Stimulated activated CD4-positive, alpha-beta T cell treated with anti-CD3 and anti-CD28 coated beads, Interleukin-1b, Interleukin-23, amount 100 ng/mL, for 24 hours (primary cell): ENCODE measurements at places on chromosomes 11 and 22.

- DNase-seq: no peak
Measured at GRCh38 chr11:28584992-28585391, 476.8 kb downstream of the METTL15 start.

- DNase-seq: no peak
Measured at GRCh38 chr11:67675058-67675747, 780 bp upstream of the ALDH3B2 start.

- no peak for DNase-seq
Measured at GRCh38 chr11:91800208-91800914, 424.3 kb upstream of the FAT3 start.

GRCh38 chr22:29670626-29671025 lies 49.2 kb upstream of the CABP7 start:
- DNase-seq: no peak

DNA sequence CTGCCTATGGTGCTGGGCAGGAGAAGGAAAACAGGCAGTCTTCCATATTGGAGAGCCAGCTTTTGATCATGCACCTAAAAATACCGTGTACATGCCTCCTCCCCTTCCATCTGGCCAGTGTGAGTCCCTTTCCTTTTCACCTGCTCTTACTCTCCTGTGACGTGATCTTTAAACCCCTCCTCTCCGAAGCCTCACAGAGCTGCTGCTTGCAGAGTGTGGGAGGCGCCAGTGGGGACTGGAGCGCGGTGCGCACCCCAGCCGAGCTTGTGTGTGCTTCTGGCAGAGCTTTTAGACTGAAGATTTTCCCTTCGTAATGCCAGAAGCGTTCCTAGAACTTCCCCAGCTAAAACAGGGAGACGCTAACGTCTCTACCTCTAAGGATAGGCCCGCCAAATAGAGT lies 29.8 kb downstream of the MUC6 start:
- DNase-seq: no peak

DNA sequence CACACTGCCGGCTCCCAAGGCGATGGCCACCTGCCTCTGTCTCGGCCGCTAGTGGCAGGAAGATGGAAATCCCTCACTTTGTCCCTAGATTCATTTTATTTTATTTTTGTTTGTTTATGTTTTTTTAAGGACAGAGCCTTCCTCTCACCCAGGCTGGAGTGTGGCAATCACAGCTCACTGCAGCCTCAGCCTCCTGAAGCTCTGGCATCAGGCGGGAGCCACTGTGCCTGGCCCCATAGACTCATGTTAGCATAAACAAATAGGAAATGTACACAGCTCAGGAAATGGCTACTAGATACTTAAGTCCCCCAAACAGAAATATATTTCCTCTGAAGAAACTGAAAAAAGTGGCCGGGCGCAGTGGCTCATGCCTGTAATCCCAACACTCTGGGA lies 3.5 kb downstream of the TMEM80 start:
- DNase-seq: no peak

- DNase-seq: no peak
Measured at GRCh38 chr22:35159343-35159742, 93.4 kb downstream of the ISX start.

DNA sequence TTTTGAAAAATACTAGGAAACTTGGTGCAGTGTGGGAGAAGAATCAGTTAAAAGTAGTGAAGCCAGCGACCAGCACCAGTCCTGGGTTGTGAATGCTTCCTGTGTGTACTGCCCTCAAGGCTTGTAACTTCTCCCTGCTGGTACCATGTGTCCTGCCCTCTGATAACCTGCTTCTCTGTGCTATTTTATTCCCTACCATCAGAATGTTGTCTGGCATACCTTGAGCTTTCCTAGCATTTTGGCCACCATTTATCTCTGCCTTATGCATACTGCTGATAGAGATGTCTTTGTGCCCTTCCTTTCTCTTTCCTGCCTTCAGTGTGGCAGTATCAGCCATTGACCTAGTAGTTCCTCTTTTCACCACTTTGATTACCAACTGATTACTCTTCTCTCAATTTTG lies 2.0 kb downstream of the GTF2H1 start:
- no peak for DNase-seq

DNA sequence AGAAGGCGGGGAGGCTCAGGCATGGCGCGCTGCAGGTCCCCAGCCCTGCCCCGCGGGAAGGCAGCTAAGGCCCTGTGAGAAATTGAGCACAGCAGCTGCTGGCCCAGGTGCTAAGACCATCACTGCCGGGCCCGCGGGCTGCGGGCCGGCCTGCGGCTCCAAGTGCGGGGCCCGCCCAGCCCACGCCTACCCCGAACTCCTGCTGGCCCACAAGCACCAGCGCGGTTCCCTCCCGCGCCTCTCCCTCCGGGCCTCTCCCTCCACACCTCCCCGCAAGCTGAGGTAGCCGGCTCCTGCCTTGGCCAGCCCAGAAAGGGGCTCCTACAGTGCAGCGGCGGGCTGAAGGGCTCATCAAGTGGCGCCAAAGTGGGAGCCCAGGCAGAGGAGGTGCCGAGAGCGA lies 4.6 kb upstream of the RDX start:
- DNase-seq: no peak

GRCh38 chr11:41245704-41246398 lies 213.6 kb downstream of the LRRC4C start:
- DNase-seq: no peak

DNA sequence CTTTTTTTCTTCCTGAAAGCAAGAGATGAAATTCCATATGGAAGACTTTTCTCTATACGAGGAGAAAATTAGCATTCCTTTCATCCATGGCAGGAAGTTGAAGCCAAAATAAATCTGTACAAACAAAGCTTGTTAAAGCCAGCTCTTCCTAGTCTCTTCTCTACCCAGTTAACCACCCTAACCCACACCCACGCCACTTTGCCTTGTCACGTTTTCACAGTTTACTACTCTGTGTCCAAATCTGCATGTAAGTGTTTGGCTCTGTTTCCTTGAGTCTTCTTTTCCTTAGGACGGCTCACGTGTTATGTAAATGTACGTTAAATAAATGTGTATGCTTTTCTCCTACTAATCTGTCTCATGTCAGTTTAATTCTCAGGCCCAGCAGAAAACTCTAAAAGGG lies 7.1 kb upstream of the HMOX1 start:
- no peak for DNase-seq

DNA sequence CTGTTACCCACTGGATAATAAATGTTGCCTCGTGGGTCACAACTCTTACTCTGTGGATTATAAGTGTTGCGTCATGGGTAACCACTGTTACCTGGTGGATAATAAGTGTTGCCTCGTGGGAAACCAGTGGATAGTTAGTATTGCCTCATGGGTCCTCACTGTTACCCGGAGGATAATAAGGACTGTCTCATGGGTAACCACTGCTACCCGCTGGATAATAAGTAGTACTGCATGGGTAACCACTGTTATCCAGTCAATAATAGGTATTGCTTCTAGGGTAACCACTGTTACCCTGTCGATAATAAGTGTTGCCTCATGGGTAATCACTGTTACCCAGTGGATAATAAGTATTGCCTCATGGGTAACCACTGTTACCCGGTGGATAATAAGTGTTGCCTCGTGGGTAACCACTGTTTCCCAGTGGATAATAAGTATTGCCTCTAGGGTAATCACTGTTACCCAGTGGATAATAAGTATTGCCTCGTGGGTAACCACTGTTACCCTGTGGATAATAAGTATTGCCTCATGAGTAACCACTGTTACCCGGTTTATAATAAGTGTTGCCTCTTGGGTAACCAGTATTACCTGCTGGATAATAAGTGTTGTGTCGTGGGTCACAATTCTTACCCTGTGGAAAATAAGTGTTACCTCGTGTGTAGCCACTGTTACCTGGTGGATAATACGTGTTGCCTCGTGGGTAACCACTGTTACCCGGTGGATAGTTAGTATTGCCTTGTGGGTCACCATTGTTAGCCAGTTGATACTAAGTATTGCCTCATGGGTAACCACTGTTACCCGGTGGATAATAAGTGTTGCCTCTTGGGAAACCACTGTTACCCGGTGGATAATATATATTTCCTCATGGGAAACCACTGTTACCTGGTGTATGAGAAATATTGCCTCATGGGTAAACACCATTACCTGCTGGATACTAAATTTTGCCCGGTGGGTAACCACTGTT lies 15.7 kb upstream of the NXPE4 start:
- no peak for DNase-seq

DNA sequence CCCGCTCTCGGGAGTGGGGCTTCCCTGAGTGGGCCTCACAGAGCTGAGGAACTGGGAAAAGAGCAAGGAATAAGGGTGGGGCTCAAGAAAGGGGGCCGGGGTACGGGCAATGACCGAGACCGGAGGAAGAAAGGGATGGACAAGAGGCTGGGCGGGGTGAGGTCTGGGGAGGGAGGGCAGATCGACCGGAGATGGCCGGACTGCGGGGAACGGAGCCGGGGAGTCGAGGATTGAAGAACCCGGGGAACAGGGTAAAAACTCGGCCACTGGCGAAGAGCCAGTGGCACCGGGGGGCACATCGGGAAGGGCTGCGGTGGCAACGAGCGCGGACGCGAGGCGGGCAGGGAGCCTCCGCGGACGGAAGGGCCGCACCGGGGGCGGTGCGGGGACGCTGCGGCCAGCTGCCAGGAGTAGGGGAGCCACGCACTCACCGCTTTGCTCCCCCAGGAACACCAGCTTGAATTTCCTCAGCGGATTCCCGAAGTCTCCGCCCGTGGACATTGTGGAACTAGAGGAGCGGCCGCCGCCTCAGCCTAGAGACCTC lies 667 bp downstream of the RAB6A start:
- DNase-seq: no peak

DNA sequence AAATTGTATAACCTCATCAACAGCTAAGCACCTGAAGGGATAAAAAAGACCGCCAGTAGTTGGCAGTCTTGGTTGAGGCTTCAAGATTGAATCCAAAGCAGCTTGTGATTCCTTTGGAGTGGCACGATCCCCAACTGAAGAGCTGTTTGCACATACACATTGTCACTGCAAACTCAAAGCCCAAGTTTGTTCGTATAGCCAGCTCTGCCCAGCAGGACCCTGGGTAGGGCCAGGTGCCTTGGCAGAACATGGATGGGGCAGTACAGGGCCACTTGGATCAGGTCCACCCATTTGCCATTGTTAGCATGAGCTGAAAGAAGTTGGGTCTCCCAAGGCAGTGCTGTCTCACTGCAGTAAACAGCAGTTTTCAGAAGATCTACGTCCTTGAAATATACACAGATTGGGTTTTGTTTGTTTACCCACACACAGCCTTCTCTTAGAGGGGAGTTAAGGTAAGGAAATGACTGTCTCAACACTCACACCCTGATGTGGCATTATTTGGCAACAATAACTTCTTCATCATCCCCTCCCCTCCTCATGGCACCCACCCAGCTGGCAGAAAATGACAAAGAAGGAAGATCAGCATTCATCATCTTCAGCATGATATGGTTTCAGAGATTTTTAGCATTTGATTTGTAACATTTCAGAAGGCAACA lies 132.9 kb downstream of the COMMD9 start:
- DNase-seq: no peak

- DNase-seq: no peak
Measured at GRCh38 chr22:48627203-48627602, 1200.5 kb downstream of the BRD1 start.

DNA sequence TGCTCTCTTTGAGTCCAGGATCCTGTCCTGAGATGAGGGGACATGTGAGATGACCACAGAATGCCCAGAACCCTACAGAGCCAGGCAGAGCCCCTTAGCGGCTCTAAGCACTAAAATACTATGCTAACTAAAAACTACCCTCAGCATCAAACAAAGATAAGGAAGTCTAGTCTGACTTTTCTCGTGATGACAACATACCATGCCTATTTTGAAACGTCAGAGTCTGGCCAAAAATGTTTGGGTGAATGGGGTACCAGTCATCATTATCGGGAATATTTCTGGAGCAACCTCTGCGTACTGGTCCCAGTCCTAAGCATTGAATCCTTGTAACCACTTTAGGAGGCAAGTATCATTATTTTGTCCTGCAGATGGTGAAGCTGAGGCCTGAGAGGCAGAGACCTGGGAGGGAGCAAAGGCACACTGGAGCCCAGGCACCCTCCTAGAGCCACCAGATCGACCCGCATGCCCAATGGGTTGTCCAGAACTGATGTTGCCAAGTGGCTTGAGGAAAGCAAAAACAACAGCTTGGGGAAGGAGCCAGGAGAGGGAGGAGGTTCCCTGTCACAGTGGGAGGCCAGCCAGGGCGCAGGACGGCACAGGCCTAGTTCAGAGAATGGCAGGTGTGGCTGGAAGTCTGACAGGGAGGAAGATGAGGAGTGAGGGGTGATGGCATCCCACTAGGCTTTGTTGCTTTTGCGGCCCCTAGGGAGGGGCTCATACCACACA lies 7.2 kb upstream of the OSM start:
- DNase-seq: no peak

- no peak for DNase-seq
Measured at GRCh38 chr11:78192223-78192719, 3.6 kb downstream of the USP35 start.

DNA sequence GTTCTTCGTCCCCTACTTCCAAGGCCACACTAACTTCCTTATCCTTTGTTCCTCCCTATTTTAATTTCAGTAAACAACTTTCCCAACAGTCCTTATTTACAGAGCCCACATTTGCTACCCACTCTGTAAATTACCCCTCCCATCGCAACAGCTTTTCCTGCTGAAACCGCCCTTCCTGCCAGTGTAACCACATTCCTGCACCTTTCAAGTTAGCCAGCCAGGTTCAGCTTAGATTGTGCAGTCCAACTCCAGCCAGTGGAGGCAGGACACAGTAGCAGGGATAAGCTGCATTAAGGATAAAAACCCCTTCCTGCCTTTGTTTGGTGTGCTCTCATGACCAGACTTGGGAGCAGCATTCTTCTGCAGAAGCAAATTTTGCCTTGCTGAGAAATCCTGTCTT lies 768.3 kb upstream of the ARHGAP42 start:
- DNase-seq: no peak

DNA sequence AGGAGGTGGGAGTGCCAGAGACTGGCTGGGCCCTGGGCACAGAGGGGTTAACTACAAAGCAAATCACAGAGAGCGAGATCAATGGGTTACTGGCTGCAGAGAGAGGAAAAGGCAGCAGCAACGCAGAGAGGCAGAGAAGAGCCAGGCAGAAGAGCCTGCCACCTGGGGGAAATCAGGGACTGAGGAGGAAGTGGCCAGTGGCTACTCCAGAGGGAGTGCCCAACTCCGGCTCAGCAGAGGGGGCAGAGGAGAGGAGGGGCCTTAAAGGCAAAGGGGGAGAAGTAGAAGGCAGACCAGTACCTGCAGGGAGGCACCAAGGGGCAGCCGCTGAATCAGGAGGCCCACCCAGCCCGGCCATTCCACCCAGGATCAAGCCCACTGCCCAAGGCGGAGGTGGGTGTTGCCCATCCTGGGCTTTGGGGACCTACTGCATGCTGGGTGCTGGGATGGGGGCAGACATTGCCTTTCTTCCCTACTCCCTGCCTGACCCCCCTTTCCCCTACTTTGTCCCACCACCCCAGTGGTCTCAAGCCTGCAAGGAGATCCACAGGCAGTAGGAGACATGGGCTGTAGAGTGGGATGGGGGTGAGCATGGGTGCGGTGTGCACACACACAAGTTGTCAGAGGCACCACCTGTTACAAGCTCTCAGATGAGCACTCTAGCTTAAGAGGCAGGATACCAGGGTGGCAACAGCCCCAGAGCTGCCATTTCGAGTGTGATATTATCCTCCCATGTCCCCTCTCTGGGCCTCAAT lies 926 bp upstream of the GALR3 start:
- no peak for DNase-seq
